Foreskin keratinocyte (primary cell): ENCODE measurements at places on chromosomes 2 and 18.

DNA sequence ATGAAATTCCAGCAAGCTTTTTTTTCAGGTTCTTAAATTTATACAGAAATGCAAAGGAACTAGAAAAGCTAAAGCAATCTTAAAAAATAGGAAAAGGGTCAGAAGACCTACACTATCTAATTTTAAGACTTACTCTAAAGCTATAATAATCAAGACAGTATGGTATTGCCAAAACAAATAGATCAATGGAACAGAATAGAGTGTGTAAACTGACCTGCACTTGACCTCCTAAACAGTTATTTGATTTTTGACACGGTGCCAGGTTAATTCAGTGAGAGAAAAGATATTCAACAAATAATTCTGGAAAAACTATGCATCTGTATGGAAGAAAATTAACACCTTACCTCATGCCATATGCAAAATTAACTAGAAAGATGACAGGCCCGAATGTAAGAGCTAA, 73.6 kb downstream of the OLA1 start:
- DNase-seq = no peak

DNA sequence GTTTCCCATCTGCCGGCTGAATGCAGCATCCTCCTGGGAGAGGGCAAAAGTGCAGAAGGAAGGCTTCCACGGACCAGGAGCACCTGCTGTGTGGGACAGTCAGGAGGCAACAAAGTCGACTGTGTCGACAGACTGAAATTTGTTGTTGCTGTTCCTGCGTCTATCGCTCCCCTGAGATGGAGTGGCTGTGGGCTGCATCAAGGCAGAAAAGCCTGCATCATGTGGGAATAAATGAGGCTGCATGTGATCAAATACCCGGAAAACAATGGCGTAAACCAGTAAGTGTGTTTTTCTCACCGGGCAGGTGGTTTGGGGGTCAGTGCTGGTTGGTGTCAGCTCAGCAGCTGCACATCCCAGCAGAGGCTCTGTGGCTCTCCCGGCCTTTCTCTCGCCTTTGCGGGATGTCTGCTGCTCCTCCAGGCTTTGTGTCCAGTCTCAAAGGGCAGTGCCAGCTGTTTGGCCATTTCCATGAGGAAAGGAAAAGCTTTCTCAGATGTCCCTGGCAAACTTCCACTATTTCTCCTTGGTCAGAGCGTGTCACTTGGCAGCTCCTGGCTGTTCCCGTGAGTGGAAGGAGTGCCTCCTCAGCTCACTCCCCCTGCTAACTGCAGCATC, 262.4 kb downstream of the NDUFA10 start:
- DNase-seq = no peak

DNA sequence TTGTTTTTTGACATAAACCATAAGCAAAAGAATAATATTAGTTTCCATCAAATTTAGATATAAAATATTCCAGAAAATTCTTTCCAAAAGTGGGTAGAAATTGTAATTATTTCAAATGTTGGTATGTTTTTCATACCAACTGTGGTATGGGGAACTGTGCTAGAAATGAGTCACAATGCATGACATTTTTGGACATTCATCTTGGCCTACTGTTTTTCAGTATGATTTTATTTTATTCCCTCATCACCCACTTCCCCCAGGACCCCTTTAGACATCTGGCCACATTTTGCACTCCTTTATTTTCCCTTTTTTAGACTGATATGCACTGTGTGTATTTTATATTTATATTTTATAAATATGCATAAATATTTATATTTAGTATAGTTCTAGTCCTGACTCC, 97.1 kb downstream of the DPP4 start:
- no peak for DNase-seq

GRCh38 chr2:64463781-64464180, 9.8 kb downstream of the LGALSL start:
- no peak for DNase-seq

DNA sequence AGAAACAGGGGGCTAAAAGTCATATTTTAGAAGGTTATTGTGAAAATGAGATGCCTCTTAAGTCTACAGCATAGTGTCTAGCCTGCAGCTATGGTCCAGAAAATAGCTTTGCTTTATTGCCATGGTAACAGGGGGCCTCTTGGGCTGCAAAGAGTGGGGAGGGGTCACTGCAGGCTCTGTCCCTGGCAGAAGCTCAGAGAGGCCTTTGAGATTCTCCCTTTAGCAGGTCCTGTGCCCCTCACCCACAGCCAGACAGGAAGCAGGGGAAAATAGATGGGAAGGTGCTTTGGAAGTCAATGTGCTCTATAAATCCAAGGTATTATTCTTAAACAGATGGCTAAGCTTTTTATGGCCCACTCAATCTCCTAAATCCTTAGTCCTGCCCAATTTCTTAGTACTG, 1021.3 kb upstream of the GYPC start:
- no peak for DNase-seq

- DNase-seq = no peak
These were observed 238.2 kb downstream of the LDLRAD4 start for GRCh38 chr18:13456736-13457271.

- DNase-seq = no peak
These were observed 425.7 kb downstream of the SETBP1 start for GRCh38 chr18:45106331-45106774.

DNA sequence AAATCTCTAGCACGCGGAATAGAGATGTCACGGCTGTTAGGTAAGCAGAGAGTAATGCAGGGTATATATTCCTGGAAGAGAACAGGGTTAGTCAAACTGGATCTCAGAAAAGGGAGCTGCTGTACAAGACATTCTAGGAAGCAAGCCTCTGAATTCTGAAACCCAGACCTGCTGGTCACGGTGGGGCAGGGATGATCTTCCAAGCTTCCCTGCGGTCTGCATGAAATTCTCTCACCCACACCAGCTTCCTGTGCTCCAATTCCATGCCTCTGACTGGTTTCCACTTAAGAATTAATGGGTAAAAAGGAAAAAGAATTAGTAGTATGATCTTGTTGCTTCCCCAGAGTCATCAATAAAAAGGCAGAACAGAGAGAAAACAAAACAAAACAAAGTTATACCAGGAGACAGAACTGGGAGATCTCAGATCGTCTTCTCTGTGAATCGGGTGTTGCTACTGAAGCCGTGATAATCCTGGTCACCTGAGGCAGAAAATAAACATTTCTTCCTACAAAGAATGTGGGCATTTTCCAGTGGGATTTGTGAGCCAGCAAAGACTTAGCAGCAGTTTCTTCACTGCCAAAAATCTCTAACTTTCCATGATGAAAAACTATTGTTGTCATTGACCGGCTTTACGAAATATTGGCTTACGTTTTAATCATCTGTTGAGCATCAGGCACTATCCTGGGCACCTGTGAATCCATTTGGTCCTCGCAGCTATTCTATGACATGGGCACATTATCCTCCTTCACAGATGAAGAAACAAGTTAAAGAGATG, 5.3 kb upstream of the CYP27C1 start:
- no peak for DNase-seq

DNA sequence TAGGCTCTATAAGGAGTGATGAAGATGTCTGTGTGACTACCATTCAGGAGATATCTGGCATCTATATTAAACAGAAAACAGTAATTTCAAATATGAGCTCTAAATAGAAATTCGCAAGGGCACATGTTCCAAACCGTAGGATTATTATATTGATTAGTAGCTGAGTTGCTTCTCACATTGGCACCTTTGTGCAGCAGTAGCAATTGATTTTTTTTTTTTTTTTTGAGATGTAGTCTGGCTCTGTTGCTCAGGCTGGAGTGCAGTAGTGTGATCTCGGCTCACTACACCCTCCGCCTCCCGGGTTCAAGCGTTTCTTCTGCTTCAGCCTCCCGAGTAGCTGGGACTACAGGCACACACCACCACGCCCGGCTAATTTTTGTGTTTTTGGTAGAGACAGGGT, 12.4 kb downstream of the BIRC6 start:
- DNase-seq = no peak
